ENCODE measurements at places on chromosomes 3 and 15. TPM values are rescaled to one million over a fixed set of nuclear protein-coding genes. Genes with fewer than 3 reads are reported as not detected.

Gene SLC38A3
- total RNA-seq: not detected

Gene NEK11
- 7.7 TPM for total RNA-seq

Gene GOLGA8A
- total RNA-seq: 11.2 TPM

Gene PRRT3
- total RNA-seq: 3.2 TPM

Gene ALS2CL
- 2.6 TPM for total RNA-seq

Gene MTFMT
- total RNA-seq: 30.7 TPM

Gene EXD1
- total RNA-seq: under 0.01 TPM

Gene BOC
- 10.6 TPM for total RNA-seq

DNA sequence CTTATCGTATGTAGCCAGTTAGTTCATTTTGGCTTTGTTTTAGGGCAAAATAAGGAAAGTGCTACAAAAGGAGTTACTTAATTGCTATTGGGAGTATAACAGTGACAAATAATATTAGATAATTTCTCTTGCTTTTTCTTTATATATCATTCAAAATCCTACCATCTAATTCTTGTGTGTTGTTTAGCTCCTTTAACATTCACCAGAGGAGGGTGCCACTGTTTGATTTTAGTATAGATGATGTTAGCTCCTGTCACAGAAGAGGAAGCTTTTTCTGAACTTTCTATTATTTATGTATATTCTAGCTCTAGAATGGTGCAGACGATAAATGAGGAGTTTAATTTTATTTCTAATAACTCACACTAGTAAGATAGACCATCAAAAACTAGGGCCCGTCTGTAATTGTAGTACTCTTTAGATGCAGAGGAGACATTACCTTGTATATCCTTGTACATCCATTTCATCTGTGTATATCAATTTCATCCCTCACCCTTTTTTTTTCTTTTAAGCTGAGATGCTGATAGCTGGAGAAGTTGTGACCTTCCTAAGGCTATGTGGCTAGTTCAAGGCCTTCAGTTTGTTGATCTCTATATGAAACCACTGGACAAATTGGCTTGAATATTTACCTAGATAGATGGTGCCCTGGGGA is 3.0 kb downstream of the PPM1L start:
- no peak for DNase-seq

- no peak for DNase-seq
These were observed 54.5 kb downstream of the PLXNA1 start for GRCh38 chr3:127037418-127037841.

DNA sequence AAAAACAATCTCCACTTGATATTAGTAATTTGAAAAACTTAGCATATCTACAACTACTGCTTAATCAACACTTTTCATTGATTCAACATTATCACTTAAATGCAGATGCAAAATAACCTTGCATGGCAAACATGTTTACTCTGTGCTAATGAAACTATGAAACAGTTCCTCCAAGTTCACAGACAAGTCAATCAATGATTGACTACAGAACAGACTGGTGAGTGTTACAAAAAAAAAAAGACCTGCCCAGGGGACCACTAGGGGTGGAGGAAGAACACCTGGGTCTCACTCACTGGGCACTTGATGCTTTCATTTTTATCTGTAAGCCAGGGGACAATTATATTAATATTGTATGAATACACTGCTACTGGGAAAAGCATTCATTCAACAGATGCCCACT is 4.3 kb upstream of the NR2C2 start:
- DNase-seq: no peak

- no peak for DNase-seq
These were observed 391.3 kb downstream of the TIGIT start for GRCh38 chr3:114685161-114685560.

DNA sequence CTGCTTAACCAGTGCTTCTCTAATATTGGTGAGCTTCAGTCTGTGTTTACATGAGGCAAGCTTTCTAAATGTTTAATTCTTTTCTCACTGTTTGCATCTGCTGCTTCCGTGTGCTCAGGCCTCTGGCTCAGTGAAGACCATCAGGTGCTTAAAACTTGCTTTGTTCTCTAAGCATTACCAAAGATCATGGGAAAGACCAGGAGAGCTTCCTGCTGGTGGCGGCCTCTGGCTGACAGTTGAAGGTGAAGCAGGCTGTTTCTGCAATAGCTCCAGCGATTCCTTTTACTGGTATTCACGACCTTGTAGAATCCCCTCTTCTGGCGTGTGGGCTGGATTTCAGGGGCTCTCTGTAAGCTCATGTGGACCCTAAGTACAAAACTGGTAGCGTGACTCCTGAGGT is 45.1 kb downstream of the EDEM1 start:
- no peak for DNase-seq

DNA sequence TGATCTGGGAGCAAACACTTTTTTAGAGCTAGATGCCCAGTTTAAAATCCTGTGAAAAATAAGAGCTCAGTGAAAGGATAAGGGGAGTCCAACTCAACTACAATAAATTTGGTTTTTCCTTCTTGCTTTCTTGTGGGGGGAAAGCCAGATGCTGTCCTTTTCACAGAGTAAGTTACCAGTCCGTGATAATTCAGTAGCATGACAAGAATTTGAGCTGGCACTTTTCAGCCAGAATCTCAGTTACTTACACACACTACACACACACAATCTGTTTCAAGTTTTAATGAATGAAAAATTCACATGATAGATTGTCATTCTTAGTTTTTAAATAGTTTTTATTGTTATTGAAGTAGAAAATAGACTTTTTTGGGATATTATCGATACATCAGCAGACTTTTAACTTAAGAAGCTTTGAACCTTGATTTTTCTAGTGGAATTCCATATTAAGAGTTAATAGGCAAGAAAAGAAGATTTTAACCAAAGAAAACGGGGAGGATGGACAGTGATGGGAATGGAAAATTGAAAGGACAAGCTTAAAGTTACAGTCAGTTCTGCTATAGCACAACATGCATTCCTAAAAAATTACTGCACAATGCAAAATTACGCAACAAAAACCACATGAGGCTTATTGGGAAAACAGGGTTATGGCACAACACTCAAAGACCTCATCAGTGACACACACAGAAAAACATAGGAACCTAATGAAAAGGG is 47.0 kb downstream of the PSMD6 start:
- DNase-seq: peak; percentile 98

- DNase-seq: no peak
These were observed 491.2 kb upstream of the PDZRN3 start for GRCh38 chr3:74115906-74116305.

DNA sequence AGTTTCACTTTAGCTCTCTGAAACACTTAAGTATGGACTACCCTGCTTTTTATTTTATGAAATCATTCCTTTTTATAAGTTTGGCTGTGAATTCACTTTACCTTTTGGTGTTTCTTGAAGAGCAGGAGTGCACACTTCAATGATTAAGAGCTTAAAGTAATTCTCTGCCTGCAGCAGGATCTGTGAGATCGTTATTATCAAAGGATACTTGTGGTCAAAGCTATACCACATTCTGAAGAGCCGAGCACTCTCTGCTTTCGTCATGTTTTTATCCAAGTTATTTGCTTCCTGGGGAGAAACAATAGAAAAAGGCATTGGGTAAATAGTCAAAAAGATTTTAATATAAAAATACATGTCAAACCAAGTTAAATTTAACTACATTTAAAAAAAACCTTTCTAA is 243.7 kb downstream of the CHST2 start:
- peak; percentile 59 for DNase-seq

DNA sequence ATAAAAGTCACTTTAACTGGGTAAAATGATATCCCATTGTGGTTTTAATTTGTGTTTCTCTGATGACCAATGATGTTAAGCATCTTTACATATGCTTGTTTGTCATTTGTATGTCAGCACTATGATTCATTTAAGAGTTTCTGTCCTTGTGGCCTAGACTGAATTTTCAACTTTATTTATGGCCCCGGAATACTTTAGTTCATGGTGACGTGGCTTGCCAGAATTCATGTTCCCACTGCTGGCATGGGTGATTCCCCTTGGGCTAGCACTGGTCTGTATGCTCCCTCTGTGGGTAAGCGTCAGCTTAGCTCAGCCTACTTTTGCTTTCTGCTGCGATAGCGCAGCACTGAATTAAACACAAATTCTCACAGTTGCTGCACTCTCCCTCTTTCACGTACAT is 436.3 kb upstream of the SGO1 start:
- peak; percentile 57 for DNase-seq

- no peak for DNase-seq
These were observed 1.1 kb downstream of the RBSN start for GRCh38 chr3:15097891-15098290.

- no peak for DNase-seq
These were observed 1045.0 kb downstream of the FHIT start for GRCh38 chr3:60206206-60206605.

GRCh38 chr15:58932710-58933280 is 684 bp downstream of the SLTM start:
- DNase-seq: peak; percentile 34
